ENCODE measurements at places on chromosomes 4 and X.

DNA sequence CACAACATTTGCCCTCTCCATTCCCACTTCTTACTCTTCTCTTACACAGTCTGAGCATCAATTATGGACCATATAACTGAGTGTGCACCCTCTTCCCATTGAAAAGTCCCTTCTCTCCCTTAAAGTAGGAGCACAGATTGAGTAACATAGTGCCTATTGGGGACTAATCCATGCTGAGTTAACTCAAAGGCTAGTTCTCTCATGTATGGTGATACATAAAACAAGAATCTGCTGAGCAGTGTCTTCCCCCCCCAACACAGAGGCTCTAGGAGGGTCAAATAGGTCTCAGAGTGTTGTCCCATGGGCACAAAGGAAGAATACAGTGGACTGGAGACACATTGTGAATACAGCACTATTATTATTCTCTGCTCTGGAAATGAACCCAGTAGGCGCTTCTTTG, 274.6 kb upstream of the BOD1L1 start:
- no peak for DNase-seq

- DNase-seq, result peak; percentile 77
These were observed 784 bp downstream of the MAP7D3 start for GRCh38 chrX:136250191-136251040.

GRCh38 chrX:101478366-101478765, 6.9 kb upstream of the ARMCX4 start:
- DNase-seq, result no peak

DNA sequence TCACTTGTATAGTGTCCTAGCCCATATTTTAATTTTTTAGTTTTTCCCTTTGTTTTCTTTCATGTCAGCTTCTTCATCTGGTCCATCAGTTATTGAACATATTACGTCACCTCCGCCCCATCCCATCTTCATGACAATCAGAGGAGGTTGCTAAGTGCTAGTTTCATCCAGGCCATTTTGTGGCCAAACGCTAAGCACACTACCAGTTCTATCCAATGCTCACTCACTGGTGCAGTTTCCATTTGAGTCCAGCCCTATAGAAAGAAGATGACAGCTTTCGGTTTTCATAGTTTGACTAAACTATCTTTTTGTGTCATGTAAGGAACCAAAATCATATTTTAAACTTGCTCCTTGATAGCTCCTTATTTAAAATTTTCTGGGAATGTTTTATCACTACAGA, 304.2 kb downstream of the TENM3 start:
- no peak for DNase-seq

DNA sequence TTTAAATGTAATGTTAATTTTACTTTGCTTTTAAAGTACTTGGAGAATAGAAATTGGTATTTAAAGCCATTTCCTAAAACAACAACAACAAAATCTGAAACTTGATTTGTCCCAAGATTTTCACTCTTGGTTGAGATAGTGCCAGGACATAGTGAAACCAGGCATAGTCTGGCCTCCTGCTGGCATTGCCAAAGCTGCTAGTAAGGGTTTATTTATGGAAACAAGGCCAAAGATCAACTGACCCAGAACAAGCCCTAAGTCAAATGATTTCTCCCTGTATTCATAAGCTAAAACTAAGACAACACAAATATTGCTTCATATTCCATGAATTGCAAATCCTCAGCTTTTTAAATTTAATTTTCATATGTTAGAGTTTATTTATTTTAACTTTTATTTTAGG, 227.5 kb upstream of the FGF13 start:
- no peak for DNase-seq

DNA sequence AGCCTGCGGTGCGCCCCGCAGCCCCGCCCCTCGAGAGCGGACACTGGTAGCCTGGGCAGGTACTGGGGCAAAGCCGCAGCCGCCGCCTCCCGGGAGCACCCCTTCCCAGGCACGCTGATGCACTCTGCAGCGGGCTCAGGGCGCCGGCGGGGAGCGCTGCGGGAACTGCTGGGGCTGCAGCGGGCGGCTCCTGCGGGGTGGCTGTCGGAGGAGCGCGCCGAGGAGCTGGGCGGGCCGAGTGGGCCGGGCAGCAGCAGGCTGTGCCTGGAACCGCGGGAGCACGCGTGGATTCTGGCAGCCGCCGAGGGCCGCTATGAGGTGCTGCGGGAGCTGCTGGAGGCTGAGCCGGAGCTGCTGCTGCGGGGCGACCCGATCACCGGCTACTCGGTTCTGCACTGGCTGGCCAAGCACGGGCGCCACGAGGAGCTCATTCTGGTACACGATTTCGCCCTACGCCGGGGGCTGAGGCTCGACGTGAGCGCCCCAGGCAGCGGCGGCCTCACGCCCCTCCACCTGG, 401 bp downstream of the SOWAHD start:
- DNase-seq, result peak; percentile 80

GRCh38 chr4:57442831-57443291, 332.7 kb upstream of the IGFBP7 start:
- peak; percentile 58 for DNase-seq

- DNase-seq, result no peak
These were observed 123.5 kb downstream of the IL15 start for GRCh38 chr4:141759796-141760425.

GRCh38 chr4:168540503-168541265, 43.8 kb downstream of the PALLD start:
- no peak for DNase-seq

- no peak for DNase-seq
These were observed 510.4 kb downstream of the ZNF674 start for GRCh38 chrX:46034868-46035267.

- DNase-seq, result peak; percentile 63
These were observed 38.2 kb downstream of the HPGDS start for GRCh38 chr4:94304365-94304971.
